ENCODE measurements at places on chromosomes 4 and X.

GRCh38 chrX:69109706-69110105, 55.5 kb downstream of the PJA1 start:
- no peak for DNase-seq

GRCh38 chr4:26233350-26233749, 87.5 kb upstream of the RBPJ start:
- DNase-seq: no peak

- no peak for DNase-seq
Measured at GRCh38 chr4:127500242-127500641, 132.5 kb upstream of the INTU start.

DNA sequence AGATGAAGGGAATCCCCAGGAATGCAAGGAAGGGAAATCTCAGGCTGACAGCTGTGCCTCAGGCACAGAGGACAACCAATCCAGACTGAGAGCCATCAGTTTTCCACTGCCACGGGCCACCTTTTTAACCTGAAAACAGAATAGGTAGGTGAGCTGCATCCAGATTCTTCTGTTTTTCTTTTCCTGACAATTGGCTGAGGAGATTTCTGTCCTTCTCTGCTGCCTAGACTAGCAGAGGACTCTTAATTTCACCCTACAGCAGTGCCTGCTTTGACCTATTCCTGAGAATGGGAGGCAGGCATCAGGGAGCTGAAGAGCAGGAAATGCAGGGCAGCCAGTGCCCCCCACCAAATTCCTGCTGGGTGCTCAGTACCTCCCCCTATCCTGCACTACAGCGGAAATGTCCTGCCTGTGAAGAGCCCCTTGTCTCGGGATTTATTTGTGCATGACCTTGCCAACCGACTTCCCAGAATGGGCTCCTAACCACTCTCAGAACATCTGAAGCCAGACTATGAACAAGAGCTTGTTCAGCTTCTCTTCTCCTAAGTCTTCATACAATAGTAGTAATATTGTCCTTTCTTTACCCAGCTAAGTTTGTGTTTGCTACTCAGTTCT, 65.1 kb downstream of the CASK start:
- no peak for DNase-seq

GRCh38 chr4:76755756-76756155, 142.2 kb downstream of the SOWAHB start:
- DNase-seq: no peak

DNA sequence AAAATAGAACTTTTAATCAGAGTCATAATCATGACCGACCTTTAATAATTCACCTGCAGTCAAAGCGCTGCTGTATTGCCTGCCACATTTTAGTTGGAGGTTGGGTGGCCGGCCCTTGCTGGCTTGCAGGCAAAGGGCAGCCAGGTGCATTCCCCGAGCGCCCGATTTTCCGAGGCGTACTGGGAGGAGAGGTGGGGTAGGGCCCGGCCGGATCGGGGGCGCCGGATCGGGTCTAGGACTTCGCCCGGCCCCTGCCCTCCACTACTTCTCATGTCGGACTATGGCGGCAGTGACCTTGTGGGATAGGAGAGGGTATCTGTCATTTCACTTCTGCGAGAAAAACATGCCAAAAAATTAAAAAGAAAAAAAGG, 2.5 kb upstream of the RS1 start:
- DNase-seq: no peak

DNA sequence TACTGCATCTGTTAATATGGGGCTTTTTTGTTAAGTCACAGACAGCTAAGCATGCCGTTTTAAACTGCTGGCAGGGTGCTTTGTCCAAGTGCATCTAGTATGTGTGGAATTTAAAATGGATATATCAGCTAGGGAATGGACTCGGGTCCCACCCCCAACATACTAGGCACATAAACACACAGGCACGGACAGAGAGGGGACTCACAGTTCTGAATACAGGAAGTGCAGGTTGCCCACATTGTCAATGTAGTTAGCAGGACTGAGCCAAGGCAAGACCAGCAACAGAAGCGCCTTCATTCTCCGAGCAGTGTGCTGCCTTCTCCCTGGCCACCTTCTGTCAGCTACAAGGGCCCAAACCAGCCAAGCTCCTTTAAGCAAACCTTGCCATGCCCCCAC, 33.6 kb downstream of the LNX1 start:
- DNase-seq: no peak

DNA sequence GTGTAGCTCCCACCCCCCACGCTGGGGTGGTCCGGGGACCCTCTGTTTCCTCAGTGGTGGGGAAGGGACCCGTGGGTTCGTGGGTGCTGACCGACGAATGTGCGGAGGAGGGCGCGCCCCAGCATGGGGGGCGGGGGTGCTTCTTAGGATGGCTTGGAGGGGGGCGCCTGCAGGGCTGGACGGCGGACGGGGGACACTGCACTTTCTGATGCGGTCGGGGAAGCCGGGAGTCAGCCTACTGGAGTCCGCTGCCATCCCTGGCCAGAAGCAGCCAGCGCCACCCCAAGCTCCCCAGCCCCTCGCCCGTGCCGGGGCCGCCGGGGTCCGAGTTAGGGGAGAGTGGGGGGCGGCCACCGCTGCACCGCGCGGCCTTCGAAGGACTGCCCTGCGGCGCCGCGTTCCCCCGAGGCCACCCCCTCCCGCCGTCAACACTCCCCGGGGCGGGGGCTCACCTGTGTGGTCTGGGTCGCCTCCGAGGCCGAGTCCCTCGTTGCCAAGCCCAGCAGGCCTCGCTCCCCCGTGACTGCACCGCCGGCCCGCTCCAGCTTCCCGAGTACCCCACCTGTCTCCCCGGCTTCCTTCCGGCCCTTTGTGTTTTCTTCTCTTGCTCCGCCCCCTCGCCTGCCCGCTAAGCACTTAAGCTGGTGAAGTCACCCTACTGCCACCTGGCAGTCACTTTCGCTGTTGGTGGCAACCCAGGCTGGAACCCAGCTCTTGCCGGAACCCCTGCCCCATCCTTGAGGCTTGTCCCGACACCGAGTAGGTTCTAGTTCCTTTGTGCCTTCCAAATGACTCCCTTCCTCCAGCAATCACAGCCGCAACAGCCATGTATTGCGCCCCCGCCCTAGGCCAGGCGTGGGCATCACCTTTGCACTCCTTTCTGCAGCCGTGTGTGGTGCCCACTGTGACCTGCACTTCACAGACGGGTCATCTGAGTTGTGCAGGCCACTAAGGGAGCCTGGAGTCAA, at the start of gene OCIAD2:
Gene OCIAD2, minus strand, starts transcription at position 569 of the 968 bp plus-strand sequence. CDS start 2,225 bp downstream, outside the sequence.
- DNase-seq: peak; percentile 71

DNA sequence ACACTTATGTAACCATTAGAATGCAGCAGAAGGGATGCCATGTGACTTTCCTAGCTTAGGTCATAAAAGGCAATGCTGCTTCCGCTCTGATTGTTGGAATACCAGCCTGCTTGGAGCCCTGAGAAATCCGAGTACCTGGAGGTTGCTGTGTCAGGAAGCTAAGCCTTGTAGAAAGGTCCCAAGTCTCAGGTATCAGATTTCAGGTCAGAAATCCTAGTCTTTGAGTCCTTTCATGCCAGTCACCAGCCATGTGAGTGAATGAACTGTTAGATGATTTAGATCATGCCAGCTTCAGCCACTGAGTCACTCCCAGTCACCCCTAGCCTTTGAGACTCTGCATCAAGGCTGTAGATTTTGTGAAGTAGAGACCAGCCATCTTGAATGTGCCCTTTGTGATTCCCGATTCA, 23.5 kb downstream of the RAP1GDS1 start:
- DNase-seq: no peak

DNA sequence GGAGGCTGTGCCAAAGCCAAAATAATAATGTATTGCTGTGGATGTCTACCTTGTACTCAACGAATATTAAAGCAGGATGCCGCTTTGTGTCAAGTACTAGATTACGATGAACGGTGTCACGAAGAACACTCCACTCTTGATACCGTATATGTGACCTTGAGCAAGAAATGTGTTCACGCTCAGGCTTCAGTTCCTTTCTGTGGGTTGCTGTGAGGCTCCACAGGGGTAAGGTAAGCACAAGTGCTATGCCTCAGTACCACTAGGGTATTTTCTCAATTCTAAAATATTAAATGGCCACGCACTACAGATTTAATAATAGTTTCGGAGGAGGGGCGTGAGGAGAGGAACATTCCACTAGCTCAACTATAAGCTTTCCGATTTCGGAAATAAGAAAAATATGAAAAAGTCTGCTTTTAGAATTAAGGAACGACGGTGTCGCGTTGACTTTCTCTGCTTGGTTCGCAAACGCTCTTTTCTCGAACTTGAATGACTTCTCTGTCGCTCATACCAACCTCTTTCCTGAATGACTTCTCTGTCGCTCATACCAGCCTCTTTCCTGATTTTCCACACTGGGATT, 607 bp upstream of the SCOC start:
- no peak for DNase-seq

DNA sequence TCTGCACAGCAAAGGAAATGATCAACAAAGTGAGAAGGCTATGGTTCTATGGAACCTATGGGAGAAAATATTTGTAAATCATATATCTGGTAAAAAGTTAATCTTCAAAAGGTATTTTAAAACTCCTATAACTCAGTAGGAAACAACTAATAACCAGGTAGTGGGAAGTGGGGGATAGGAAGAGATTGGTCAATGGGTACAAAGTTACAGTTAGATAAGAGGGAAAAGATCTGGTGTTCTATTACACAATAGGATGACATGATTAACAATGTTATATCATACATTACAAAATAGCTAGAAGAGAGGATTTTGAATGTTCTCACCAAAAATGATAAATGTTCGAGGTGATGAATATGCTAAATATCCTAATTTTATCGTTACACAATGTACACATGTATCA, 46.3 kb downstream of the NDNF start:
- DNase-seq: no peak

- no peak for DNase-seq
Measured at GRCh38 chrX:105758754-105759153, 63.6 kb upstream of the NRK start.

DNA sequence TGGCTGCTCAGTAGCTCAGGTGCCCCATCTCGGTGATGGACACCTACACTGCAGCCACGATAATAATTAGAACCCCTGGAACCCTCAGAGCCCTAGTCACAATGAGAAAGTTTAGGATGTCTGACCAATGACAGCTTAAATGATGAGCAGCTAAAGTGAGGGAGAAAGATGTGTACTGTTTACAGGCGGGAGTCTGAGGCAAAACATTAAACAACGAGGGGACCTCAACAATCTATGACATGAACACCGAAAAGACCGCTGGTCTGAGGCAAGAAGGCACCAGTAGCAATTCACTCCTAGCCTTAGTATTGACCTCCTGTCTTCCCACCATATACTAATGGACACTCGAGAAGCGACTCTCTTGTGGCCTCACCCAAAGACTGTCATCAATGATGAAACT, 369.5 kb upstream of the SMIM31 start:
- no peak for DNase-seq

- DNase-seq: no peak
Measured at GRCh38 chr4:39304651-39305050, 61.5 kb downstream of the RFC1 start.

DNA sequence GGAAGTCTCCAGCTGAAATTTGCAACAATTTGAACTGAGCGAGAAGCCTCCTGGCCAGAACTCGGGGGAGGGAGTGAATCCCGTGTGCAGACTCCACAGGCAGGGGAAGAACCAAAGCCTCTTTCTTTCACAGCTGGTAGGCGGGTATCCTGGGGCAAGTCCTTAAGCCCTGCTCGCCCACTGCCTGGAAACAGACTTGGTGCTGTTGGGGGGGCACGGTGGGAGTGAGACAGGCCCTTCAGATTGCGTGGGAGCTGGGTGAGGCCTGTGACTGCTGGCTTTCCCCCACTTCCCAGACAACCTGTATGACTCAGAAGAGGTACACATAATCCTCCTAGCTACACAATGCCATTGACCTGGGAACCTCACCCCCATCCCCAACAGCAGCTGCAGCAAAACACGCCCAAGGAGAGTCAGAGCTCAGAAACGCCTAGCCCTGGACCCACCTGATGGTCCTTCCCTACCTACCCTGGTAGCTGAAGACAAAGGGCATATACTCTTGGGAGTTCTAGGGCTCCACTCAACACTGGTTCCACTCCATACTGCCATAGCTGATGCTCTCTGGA, 22.4 kb upstream of the RLIM start:
- no peak for DNase-seq

GRCh38 chr4:8157944-8158709, 486 bp downstream of the ABLIM2 start:
- no peak for DNase-seq

- DNase-seq: no peak
Measured at GRCh38 chr4:56414135-56414670, 21.2 kb downstream of the PPAT start.

GRCh38 chr4:39170301-39170700, 12.0 kb upstream of the WDR19 start:
- DNase-seq: no peak

GRCh38 chrX:149476513-149476912, 28.6 kb downstream of the IDS start:
- no peak for DNase-seq

DNA sequence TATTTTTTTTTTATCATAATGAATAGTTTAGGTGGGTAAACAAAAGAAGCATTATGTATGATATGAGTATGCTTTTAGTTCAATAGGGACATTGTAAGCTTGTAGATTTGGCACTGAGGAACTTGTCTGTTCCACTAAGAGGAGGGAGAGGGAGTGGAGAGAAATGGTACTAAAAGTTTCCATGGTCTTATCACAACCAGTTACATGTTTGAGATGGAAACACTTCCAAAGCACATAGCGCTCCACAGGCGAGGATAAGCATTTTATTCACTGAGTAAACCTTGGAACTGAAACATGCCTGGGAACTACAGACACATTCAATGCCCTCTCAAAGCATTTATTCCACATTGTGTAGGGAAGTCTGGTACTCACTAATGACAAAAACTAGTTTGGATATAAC, 15.5 kb downstream of the MYOZ2 start:
- DNase-seq: no peak

- DNase-seq: no peak
Measured at GRCh38 chr4:55668449-55668848, 32.4 kb upstream of the NMU start.

DNA sequence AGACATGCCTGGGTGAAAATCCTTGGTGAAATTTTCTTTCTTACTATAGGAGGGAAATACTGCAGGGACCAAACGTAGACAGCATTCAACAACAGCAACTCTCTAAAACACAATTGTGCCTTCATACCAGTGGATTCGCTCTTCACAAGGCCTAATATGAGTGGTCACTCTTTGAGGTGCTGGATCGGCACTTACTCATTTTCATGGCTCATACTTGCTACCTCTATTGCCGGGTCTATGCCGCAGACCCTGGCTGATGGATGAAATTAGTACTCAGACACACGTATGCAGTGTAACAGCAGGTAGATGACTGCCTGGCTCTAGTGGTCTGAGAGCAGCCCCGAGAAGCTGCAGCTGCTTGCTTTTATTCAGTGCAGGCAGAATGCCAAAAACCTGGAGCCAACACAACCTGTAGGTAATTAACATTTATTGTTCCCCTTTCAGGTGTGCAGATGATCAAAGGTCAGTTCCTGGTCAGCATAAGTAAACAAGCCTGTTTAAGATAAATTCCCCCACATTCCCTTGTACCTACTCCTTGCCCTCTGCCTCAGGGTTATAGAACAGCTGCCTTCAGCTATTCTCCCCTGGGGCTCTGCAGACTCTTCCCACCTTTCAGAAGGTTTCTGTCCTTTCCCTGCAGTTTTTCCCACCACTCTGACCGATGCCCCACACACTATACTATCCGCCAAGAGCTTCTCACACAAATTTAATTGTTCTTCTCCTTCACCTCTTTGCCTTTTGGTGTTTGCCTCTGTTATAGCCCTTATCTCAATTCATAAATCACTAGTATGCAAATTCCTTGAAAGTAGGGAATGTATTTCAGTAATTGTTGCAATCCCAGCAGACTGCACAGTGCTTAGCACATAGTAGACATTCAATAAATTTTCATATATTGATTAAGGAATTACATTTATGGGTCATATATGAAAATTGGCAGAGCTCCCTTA, 210.0 kb downstream of the SPANXN3 start:
- no peak for DNase-seq
